ENCODE measurements at places on chromosomes 13 and 19.

DNA sequence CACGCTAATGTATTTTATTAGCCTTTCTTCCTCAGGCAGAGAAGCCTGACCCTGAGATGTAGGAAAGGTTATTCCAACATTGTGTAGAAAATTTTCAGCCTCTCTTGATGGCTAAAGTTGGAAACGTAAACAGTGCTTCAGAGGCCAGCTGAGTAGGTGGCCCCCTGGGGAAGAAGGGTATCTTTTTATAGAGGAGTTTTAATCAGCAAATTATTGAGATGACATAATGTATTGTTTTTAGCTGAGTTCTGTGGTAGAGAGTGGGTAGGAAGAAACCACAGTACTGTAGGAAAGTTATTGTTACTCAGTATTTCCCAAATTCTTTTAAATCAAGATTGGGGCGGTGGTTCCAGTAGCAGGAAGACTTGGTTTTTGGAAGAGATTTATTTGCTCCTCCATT is 268.8 kb downstream of the DLEU7 start:
- no peak for DNase-seq

- no peak for DNase-seq
Observed at GRCh38 chr13:63184693-63185092, 1769.0 kb upstream of the PCDH20 start.

DNA sequence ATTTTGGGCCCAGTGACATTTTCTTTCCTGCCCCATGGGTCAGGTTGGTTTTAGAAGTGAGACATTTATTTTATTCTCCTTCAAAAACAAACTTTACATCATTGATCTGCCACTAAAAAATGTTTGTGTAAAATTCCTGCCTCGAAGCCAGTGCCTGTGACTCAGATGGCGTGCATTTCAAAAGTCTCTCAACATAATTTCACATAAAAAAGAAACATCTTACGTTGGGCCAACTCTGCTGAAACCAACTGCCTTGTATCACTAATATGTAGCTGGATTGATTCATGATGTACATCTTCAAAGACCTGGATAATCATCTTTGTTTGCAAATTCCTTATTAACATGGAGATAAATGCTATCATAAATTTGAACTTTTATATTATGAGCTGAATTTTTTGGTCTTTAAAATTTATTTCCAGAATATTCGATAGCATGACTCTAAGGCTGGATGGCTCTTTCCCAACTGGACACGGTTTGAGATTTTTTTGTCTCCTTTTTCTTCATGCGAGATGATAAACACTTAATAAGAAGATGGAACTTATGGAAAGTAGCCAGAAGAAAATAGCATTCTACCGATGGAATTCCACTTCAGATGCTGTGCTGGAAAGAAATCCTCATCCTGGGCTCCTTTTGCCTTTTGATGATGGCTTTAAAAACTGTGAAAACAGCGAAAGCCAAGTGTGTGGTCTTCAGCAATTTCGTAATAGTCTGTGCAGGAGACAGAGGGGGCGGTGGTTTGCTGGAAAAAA is 420.5 kb downstream of the FGF9 start:
- DNase-seq = no peak

- no peak for DNase-seq
Observed at GRCh38 chr13:95865080-95865615, 188.1 kb downstream of the UGGT2 start.

DNA sequence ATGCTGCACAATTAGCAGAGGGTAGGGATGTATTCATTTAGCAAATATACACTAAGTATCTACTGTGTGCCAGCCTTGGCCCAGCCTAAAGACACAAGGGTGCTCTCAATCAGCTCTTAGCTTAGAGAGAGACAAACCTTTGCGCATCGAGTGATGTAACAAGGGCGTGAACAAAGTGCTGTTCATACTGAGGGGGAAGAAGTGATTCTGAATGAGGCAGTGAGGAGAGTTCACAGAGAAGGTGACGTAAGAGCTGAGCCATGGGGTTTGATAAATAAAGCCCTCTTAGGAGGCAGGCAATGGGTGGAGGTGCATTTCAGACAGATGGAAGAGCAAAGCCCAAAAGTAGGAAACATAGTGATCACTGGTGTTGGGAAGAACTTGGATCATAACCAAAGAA is 68.5 kb downstream of the FLT1 start:
- no peak for DNase-seq

DNA sequence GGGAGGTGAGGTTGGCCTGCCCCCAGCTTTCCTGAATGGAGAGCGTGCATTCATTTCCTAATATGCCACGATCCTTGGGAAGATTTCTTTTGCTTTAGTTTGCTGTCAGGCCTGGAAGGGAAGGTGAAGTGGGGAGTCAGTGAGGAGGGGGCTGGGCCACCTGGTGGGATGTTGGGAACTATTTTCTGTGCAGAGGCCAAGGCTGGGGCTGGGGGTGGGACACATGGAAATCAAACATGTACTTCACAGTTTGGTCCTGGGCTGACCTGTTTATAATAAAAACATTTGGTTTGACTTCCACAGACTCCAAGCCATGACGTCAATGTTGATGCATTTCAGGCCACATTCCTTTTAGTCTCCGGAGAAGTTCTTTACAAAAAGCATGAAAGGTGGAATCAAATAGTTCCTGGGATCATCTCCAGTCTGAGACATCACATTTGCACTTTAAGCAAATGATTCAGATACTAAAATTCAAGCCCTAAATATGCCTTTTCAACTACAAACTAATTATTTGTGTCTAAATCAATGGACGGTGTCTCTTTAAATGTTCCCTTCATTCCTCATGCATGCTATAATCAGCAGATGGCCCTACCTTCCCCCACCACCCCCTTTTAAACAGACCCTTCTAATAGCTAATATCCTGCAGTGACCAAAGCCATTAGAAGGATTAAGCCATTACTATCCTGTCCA is 41.5 kb upstream of the MEDAG start:
- no peak for DNase-seq

GRCh38 chr13:78299832-78300623 is 303.3 kb downstream of the POU4F1 start:
- DNase-seq = no peak

GRCh38 chr19:7504684-7505083 is 11.2 kb upstream of the ZNF358 start:
- DNase-seq = no peak

DNA sequence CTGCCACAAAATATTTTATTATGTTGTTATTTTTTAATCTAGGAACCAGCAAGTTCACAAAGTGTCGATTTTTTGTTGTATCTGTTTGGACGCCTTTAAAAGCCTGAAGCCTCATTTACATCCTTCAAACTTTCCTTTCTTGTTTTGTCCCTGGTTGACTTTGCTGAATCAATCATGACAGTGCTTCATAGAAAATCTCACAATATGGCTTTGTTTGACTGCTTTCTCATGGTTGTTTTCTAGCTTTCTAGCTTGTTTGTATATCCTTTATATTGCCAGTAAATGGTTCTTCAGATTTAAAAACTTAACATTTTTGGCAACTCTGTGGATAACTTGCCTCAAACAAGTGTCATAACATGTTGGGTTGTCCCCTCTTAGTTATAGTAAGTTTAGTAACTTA is 84.1 kb upstream of the ATXN8OS start:
- DNase-seq = no peak

DNA sequence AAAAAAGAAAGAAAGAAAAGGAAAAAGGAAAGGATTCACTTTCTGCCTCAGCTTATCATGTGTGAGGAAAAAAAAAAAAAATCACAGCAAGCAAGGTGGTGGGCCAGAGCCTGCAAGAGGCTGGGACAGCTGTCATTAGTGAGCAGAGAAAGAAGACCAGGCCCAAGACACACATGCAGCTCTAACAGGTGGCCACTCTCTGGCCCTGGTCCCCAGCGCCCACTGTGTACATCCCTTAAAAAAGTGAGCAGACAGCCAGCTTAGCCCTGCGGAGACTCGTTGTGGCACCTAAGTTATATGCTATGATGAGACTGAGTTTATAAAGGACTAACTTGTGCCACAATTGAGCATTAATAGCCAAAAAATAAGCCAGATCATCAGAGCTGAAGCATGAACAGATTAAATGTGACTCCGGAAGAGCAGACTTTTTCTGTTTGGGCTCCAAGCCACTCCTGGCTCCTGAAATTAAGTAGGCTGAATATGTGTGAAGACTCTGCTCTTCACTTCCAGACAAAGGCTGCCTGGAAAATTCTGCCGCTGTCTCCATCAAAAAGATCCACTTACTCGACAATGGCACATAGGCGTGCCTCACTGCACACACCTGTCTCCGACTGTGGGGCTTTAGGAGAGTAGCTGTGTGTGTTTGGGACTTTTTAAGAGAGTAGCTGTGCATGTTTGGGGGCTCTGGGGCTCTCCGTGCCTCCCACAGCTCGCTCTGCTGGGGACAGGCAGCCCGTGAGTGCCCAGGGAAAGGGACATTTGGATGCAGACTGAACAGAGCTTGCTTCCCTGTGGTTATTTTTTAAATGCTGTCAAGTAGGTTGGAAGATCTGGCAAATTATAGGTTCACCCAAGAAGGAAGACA is 55.0 kb downstream of the LATS2 start:
- no peak for DNase-seq

- DNase-seq = no peak
Observed at GRCh38 chr19:17610384-17610783, 54.9 kb downstream of the COLGALT1 start.

DNA sequence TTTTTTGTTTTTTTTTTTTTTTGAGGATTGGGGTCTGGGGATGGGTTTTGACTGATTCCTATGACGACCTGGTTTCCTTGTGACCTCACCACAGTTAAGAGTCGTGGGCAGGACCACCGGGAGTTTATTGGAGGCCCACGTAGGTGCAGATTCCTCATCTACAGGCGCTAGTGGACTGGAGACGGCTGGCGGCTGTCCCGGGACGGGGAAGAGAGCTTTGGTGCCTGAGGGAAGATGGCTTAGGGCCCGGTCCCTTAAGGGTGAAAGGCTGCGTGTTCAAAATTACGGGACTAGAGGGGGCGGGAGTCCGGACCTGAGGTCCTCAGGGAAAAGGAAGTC is 682 bp upstream of the TEAD2 start:
- DNase-seq = no peak

DNA sequence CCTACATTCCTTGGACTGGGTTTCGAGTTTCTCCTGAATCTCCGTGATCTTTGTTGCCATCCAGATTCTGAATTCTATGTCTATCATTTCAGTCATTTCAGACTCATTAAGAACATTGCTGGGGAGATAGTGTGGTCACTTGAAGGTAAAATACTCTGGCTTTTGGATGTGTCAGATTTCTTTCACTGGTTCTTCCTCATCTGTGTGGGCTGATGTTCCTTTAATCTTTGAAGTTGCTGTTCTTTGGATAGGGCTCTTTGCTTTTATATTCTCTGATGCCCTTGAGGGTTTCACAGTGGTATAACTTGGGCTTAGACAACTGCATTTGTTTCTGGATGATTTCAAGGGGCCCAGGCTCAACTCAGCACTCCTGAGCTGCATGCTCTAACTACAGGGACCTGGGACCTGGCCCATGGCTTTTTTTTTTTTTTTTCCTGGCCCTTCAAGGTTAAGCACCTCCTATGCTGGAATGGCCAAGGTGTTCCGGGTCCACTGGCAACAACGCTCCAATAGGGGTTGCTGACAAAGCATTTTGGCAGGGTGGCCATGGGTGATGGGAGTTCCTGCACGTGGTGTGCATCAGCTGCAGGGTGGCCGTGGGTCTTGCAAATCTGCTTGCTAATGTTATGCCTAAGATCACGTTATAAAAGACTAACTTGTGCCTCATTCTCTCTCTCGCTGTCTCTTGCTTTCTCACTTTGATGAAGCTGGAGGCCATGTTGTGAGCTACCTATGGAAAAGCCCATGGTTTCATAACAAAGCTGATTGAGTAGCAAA is 5.9 kb upstream of the SIGLEC7 start:
- no peak for DNase-seq

DNA sequence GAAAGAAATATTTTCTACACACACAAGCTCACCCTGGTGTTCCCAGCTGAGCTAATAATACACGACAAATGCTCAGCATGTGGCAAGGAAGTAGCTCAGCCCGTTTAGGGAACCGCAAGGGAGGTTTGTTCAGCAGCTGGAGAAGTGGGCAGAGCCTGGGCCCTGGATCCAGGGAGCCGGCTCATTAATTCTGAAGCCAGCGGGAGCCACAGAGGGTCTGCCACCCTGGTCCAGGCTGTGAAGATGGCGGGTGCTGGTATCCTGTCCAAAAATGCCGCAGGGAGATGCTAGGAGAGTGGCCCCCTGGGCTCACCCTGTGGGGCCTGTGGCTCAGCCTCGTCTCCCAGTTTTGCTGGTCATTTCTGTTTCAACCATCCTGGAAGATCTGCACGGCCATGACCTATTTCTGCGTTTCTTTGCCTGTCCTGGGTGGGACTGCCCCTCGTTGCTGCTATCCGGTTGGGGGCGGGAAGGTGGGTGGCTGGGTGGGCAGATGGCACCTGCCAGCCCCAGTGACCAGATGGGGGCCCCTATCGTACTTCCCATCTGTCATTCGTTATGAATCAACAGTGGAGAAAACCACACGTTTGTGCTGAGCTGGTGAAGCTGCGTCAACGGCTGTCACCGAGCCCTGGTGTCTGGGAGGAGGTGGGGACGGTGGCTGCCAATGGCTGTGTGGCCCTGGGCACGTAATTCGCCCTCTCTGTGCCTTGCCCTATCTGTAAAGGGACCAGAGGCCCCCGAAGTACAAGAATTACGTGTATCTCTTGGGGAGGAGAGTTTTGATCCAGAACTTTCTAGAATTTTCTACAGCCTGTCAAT is 2.7 kb upstream of the GNA15 start:
- DNase-seq = peak; percentile 66

- no peak for DNase-seq
Observed at GRCh38 chr19:38277969-38278680, 13.8 kb downstream of the SPINT2 start.

DNA sequence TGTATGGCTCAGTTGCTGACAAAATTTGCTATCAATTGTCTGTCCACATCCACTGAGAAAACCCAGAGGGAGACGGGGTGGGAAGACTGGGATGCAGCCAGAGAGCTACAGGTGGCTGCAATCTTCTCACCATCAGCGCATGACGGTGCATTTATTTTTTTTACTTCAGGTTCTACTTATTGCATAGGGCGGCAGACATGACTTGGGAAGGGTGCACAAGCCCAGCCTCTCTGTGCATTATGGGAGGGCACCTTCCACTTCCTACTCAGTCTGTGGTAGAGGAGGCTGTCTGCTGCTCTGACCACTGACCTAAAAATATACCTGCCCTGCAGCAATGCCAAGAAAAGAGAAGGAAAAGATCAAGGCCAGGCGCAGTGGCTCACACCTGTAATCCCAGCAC is 73.1 kb downstream of the ABCC4 start:
- no peak for DNase-seq

- no peak for DNase-seq
Observed at GRCh38 chr19:49499030-49499670, 2.9 kb downstream of the RPS11 start.
